ENCODE measurements at places on chromosomes 13 and 19.

GRCh38 chr13:113659337-113659736, 1.3 kb upstream of the ATP4B start:
- no peak for DNase-seq

DNA sequence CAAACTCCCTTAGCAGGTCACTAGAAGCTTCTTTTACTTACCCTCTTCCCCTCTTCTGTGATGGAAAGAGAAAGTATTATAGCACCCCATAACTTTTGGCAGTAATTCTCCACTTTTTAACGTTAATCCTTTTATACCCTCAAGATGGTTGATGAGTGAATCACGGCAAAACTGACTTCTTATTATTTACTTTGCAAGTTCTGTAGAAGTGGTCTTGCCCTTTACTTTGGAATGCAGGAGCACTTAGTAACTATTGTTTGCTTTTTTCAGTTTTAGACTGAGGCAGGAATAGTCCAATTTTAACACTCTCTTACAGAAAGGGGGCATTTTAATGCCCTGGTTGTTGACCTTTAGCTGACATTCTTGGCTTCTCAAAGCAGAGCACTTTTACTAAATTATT, 260.1 kb downstream of the LMO7 start:
- no peak for DNase-seq

- DNase-seq = no peak
These were observed 953.1 kb downstream of the PCDH17 start for GRCh38 chr13:58584610-58585009.

- no peak for DNase-seq
These were observed 7.4 kb upstream of the CEACAM18 start for GRCh38 chr19:51470966-51471365.

GRCh38 chr13:35512271-35512920, 35.9 kb upstream of the MAB21L1 start:
- DNase-seq = no peak

DNA sequence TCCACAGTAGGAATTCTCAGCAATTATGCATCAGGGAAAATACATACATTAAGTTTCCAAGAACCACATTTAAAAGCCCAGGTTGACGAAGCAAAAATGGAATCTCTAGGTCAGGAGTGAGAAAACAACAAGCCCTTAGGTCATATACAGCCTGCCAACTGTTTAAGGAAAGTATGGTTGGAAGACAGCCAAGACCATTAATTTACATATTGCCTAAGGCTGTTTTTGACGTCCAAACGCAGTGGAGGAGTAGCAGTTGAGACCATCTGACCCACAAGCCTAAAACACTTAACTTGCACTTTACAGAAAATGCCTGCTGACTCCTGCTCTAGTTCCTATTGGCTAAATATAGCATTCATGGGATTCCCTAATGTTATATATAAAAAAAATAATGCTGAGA, 299.0 kb downstream of the ITGBL1 start:
- DNase-seq = peak; percentile 93

- DNase-seq = no peak
These were observed 11.0 kb downstream of the PAF1 start for GRCh38 chr19:39379865-39380396.

DNA sequence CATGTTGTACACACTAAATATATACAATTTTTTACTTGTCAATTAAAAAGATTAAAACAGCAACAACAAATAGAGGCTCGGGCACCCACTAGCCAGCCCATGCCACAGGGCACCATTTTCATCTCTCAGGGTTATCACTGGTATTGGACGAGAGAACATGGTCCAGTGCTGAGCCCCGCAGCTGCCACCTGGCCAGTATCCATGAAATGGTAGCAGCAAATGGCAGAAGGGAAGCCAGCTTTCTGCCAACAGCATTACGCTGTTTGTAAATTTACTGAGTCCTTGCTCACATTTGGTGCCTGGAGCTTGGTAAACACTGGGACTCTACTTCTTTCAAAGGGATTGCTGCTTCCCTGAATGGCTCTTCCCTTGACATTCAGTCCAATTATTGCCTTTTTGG, 87.9 kb upstream of the WASF3 start:
- DNase-seq = peak; percentile 61

- DNase-seq = peak; percentile 24
These were observed 819.2 kb downstream of the UQCRFS1 start for GRCh38 chr19:28393574-28394336.

- peak; percentile 83 for DNase-seq
These were observed 33.3 kb downstream of the MCF2L start for GRCh38 chr13:113002206-113002912.

GRCh38 chr13:33115274-33115673, 99.1 kb downstream of the KL start:
- no peak for DNase-seq

GRCh38 chr19:929891-930258, 4.0 kb downstream of the ARID3A start:
- no peak for DNase-seq

GRCh38 chr13:78334059-78334458, 269.3 kb downstream of the POU4F1 start:
- DNase-seq = no peak

- DNase-seq = no peak
These were observed 4.9 kb upstream of the ZNF787 start for GRCh38 chr19:56125806-56126590.

DNA sequence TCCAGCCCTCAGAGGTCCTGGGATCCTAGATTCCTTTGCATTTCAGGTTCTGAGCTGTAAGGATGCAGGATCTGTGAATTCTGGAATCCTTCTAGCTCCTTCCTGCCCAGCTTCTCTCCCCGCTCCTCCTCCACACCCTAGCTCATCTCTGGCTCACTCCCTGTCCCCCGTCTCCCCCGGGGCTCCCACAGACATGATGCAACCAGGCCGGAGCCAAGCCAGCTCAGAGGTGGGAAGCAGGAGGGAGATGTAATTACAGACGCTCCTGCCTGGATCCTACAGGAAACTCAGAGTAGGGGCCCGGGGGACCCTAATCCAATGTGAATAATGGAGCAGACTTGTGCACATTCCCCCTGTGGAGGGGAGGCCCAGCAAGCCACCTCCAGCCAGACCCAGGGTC, 4.5 kb downstream of the GNG8 start:
- no peak for DNase-seq

DNA sequence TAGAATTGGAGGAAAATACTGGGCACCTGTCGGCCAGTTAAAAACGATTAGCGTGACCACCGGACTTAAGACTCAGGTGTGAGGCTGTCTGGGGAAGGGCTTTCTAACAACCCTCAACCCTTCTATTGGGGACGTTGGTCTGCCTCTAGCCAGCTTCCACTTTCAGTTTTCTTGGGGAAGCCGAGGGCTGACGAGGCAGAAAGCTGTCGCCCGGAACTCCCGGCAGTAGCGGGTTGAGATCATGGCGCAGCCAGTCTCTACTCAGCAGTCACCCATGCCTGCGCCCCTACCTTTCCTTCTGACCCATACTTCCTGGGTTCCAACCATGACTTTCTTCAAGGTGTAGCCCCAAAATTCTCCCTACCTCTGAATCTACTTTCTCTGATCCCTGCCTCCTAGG, 1424.1 kb downstream of the SLITRK1 start:
- DNase-seq = no peak

DNA sequence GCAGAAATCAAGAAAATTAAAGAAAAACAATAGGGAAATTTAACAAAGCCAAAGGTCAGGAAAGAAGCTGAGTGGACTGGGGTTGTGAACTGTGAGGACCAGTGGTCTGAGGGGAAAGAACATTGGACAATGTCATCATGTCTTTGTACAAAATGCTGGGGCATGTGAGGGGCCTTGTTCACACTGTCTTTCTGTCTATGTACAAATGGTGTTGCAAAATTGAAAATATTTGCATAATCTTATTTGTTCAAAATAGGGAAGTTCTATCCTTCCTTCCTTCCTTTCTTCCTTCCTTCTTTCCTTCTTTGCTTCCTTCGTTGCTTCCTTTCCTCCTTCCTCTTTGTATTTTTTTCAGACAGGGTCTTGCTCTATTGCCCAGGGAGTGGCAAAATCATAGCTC, 79.2 kb upstream of the SCEL start:
- DNase-seq = no peak

DNA sequence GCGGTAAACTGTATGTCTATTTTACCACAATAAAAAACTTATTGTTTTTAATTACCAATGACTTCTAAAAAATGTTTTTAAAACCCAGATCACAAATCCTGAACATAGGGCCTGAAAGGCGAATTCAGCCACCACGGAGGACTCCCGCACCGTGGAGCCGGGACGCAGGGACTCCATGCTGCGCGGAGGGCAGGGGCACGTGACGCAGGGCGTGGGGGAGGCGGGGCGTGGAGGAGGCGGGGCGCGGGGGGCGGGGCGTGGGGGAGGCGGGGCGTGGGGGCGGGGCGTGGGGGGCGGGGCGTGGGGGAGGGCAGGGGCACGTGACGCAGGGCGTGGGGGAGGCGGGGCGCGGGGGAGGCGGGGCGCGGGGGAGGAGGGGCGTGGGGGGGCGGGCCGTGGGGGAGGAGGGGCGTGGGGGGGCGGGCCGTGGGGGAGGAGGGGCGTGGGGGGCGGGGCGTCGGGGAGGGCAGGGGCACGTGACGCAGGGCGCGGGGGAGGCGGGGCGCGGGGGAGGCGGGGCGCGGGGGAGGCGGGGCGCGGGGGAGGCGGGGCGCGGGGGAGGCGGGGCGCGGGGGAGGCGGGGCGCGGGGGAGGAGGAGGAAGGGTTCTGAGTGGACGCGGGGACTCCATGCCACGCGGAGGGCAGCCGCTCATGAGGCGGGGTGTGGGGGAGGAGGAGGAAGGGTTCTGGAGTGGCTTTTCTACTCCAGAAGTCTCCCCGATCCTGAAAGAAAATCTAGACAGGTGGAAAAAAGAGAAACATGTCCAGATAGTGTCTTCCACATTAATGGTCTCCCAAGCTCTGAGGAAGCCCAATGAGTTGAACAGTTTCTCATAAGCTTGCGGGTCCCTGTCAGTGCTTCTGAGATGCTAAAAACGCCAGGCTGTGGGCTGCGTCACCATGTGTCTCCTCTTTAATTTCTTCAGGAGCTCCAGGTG, 4.4 kb upstream of the PROZ start:
- peak; percentile 75 for DNase-seq

- no peak for DNase-seq
These were observed 60.8 kb upstream of the IPO5 start for GRCh38 chr13:97892717-97893116.

DNA sequence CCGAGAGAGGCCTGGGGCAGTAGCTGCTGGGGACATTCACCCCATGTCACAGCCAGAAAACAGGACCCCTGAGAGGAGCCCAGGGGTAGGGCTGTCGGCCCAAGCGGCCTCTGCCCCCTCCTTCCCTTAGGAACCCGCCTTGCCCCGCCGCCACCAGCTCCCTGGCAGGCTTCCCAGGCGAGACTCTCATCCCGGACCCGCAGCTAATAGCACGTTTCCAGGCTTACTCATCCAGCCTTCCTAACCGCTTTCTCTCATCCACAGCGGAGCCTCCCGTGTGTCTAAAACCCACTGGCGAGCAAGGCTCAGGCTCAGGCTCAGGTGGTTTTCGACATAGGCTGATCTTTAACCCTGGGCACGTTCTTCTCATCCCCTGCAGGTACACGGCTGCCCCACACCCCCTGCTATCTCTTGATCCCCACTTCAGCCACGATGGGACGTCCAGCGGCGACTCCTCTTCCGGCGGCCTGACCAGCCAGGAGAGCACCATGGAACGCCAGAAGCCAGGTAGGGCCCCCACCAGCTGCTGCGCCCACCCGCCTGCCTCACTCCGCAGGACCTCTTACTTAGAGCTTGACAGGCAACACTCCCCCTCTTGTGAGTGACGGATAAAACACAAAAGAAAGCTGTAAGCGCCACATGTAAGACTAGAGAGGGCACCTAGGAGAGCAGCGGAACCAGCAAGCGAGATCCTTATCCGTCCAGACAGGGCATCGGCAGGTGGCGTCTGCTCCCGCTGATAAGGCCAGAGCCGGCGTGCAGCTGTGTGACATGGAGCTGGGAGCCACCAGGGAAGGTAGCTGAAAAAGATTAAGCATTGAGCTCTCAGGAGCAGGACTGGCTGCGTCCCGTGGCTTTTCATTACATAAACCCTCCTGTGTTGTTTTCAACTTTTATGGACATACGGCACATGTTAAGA, 71.3 kb downstream of the DPF1 start:
- no peak for DNase-seq

- no peak for DNase-seq
These were observed 3.9 kb upstream of the RNF6 start for GRCh38 chr13:26225896-26226617.

DNA sequence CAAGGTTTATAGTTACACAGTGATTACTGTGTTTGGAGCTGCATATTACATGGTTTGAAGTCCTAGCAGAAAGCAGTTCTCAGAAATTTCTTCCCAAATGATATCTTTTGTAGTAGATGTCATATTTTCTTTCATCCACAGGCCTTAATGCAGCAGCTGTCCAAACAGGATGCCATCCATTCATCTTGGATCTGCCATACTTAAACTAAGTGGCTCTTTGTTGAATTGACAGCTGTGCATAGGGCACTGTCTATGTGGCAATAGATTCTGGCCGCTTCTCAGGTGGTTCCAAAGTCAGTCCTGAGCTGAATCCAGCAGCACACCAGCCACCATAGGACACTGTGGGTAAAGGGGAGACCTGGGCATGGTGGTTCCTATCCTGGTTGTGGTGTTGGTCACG, 41.6 kb upstream of the SPRY2 start:
- peak; percentile 64 for DNase-seq

DNA sequence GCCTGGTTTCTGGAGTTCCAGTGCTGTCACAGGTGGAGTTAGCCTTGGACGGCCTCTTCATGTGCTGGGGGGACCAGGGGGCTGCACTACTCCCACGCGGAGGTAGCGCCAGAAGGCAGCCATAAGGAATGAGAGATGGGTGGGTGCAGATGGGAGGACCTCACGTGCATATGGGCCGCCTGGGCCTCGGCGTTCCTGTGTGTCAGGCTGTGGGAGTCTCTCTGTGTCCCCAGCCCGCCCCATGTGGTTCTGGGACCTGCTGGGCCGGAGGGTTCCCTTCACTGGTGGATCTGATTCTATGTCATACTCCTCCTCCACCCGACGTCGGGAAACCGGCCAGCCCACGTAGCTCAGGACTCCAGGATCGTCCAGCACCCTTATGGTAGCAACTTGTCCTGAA, 149.0 kb upstream of the SOX1 start:
- DNase-seq = no peak

GRCh38 chr19:52237771-52238400, 31.5 kb upstream of the ZNF766 start:
- DNase-seq = peak; percentile 61

GRCh38 chr13:97986835-97987234, 33.4 kb downstream of the IPO5 start:
- no peak for DNase-seq

DNA sequence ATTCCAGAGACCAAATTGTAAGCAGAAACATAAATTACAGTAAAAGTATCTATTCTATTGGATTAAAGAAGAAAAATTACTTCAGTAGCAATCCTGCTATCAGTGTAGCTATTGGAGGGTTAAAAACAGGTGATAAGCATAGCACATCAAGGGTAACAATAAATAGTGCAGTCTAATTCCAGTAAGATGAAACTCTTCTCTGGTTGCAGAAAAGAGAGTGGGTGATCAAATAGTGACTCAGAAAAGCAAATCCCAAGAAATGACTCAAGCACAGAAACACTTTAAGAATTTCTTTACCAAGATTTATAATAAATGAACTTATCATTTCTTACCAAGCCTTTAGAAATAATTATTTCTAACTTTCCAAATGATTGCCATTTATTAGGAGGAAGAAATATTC, 135.7 kb downstream of the LMO7 start:
- no peak for DNase-seq
